ENCODE measurements at places on chromosomes 7 and 10.

- no peak for DNase-seq
These were observed 472.1 kb upstream of the SEMA3A start for GRCh38 chr7:84666651-84667050.

GRCh38 chr7:99016196-99016595, 127.7 kb downstream of the SMURF1 start:
- DNase-seq, result no peak

- DNase-seq, result no peak
These were observed 46.9 kb downstream of the CDK14 start for GRCh38 chr7:90642978-90643377.

DNA sequence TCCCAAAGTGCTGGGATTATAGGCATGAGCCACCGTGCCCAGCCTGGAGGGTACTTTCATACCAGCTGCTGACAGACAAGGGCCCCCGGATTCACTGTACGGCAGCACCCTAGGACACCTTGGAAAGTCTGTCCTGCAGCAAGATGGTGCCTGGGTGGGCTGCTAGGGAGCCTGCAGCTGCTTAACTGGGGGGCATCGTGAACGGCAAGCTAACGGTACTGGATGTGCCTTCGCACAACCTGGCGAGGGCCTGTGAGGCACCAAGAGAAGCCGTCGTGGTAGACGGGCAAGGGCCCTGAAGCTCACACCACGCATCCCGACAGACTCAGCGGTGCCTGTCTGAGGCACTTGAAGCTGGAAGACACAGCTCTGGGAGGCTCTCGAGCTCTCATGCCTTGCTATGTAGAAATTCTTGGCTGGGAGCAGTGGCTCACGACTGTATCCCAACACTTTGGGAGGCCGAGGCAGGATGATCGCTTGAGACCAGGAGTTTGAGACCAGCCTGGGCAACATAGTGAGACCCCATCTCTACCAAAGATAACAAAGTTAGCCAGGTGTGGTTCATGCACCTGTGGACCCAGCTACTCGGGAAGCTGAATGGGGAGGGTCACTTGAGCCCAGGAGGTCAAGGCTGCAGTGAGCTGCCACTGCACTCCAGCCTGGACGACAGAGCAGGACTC, 9.4 kb downstream of the BRAT1 start:
- DNase-seq, result no peak

- DNase-seq, result no peak
These were observed 36.2 kb downstream of the PLCE1 start for GRCh38 chr10:94029955-94030354.

DNA sequence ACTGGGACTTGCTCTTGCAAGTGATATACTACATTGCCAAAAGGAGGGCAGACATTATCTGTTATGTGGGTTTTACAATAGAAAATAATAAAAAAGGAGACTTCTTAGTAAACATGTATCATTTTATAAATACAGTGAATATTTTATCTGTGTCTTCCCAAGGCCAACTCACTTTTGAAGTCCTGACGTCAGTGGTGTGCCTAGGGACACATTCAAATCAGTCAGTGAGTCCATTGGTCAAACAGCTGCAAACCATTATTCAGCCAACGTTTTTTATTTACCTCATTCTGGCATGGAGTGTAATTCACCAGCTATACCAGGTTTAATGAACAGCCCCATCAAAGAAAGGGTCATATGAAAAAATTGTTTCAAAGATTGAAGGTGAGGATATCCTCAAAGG, 263.7 kb downstream of the IPMK start:
- DNase-seq, result no peak

GRCh38 chr10:75451831-75452230, 20.4 kb downstream of the LRMDA start:
- no peak for DNase-seq

DNA sequence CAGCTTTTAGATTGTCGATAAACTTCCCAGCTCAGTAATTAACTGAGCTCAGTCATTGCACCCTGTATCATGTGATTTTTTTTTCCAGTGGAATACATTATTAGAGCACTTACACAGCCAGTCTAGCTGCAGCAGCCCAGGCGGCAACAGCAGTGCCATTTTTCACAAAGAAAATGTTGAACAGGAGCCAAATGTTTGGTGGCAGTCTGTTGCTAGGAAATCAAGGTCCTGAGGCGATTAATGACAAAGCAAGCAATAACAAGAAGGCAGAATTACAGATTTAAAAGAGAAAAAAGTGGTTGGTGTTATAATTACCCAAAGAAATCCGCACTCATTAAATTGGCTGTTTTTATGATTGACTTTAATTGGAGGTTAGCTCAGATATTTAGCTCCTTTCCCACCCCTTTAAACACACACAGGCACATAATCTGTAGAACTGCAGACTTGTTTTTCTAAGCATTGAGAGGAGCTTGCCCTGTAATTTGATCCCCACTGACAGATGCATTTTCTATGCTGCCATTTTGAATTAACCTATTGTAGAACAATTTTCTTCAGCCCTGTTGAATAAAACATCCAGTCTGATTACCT, 267.4 kb downstream of the ADK start:
- peak; percentile 84 for DNase-seq

- DNase-seq, result peak; percentile 75
These were observed 82.2 kb downstream of the PIK3CG start for GRCh38 chr7:106947244-106947728.

DNA sequence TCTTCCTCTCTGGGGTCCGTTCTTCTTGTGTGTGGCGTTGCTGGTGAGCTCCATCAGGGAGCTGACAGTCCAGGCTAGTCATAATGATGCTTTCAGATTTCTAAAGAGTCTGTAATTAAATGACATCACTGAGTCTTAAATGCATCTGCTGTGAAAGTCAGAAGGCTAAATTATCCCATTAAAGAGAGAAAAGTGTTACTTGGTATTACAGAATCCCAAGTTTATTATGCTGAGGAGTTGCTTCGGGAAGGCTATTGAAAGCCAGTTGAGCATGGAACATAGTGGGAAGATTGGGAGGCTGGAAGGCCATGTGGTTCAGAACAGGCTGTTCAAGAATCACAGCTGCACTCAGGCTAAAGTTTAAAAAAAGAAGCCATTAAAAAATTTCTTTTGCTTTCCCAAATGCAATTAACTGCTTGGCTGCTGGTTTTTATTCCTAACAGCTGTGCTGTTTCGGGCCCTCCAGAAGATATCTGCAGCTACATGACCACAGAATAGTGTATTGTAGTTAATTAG, 342.6 kb upstream of the LRGUK start:
- no peak for DNase-seq

DNA sequence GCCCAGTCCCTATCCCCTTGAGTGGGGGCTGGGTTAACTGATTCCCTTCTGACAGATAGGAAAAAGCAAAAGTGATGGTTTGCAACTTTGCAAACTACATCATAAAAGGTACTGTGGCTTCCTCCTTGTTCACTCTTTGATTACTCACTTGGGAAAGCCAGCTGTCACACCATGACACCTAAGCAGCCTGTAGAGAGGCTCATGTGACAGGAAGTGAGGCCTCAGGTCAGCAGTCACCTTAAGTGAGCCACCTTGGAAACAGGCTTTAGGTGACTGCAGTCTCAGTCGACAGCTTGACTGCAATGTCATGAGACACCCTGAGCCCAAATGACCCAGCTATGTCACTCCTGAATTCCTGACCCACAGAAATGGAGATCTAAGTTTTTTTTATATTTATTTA, 4.3 kb upstream of the CHCHD2 start:
- no peak for DNase-seq

GRCh38 chr10:64682043-64682442, 1160.8 kb downstream of the REEP3 start:
- DNase-seq, result peak; percentile 85

GRCh38 chr7:20340839-20341238, 10.1 kb downstream of the ITGB8 start:
- DNase-seq, result peak; percentile 83

DNA sequence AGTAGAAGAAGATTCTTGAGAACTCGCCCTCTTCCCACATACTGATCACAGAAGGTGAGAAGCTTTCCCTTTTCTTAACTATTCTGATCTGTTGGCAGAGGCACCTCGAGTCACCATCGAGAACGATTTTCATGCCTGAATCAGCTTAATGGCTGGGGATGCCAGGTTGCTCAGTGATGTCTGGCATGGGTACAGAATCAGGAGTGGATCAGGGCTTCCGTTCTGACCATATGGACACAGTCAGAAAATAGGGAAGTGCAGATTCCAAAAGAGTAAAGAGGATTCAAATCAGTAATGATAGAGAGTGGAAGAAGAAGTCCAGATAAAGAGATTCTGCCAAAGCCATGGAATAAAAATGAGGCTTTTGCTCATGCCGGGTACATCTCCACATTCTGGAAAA, 52.0 kb upstream of the GRB10 start:
- DNase-seq, result no peak

DNA sequence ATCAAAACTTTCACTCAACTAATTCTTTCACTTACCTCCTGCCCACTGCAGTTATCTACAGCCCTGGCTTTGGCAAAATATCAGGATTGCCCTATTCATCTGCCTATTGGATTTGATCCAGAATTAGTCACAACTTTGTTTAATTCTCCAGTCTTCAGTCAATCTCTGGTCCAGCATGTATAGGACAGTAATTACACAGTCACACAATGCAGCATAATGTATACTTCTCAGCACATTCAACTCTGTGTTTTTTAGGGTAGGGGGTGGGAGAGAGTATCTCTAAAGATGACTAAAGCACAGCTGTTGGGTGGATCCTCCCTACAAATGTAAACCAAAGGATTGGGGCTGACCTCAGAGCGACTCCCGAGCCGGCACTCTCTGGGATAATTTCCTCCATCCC, 17.7 kb upstream of the NRP1 start:
- DNase-seq, result peak; percentile 62

GRCh38 chr10:77737608-77738007, 100.0 kb upstream of the KCNMA1 start:
- DNase-seq, result peak; percentile 99

DNA sequence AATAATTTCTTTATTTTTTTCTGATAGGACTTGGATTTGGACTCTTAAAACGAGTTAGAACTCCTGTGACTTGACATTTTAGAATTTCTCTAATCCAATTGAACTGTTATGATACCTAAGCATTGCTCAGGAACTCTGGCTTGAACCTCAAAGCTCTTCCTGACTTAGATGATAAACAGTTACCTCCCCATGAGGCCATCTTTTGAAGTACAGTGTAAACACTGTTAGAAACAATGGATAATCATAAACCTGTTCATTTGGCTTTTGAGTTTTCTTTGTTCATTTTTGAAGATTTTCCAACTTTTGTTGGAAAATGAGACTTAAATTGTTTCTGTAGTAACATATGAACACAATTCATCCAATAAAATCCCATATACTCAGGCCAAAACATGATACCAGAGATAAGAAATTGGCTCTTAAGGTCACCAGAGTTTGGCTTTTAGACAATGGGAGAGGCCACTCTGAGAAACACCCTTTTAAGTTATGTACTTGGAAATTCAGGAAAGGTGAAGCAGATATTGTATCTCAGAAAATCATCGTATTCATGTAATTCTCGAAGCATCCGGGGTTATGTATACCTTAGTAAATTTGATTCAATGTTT, 59.6 kb downstream of the RUNDC3B start:
- DNase-seq, result no peak

DNA sequence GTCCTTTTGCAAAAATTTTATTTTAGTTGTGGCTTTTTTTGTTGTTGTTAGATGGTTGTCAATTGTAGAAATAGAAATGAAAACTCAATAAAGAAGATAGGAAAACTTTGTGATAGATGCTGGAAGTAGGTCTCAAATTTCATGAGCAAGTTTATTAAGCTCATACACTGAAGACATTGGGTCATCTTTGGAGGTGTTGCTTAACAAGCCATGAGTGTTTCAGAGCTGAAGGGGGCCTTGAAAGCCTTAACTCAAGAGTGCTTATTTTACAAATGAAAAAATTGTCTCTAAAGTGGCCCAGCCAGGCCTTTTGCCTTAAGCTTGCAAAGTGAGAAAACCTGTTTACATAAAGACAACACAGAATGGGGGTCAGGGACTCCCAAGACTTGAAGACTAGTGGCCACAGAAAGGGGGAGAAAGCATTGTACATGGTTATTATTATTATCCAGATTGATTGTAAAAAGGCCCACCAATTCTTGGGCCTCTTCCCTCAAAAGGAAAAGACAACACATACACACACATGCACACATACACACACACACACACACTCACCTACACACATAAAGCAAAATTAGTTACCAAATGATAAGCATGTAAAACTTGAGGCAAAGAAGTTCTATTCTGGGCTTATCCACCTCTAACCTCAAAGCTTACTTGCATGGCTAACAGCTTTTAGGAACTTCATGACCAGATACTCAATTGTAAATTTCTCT, 49.7 kb upstream of the GLCCI1 start:
- DNase-seq, result no peak

GRCh38 chr10:113494761-113495160, 58.1 kb upstream of the HABP2 start:
- no peak for DNase-seq

DNA sequence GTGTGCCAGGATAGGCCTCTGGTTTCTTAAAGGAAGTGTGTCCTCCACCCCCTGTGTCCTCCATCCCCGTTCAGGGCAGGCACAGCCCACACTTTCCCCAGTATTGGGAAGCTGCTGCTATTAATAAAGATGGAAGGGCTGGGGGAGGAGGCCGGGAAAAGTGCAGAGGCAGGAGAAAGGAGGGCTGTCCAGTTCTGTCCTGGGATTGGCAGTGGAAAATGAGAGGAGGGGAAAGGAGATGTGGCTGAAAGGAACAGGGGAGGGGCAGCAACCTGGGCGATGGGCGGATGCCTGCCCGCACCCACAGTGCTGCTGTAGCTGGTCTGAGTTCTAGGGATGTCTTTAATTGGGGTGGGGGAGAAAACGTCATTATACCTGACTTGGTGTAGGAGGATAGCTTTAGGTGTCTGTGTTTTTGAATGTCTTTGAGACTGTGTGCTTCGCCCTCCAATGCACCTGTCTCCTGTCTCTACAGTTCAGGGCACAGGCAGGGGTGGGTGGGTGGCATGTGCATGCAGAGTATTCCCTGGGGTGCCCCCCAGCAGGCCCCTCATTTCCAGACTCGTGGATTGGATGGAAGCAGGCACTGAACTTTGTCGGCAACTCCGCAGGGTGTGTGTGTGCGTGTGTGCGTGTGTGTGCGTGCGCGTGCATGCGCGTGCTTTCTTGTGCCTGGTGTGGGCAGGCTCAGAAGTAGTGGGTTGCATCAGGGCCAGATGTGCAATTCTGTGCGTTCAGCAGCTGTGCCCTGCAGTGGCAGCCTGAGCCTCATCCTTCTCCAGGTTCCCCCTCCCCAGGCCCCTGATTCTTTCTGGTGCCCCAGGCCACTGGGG, 2.5 kb downstream of the TRIM8 start:
- no peak for DNase-seq

All from renal cortical epithelial cell (primary cell).